ENCODE measurements at places on chromosomes 12 and 14.

- DNase-seq: no peak
These were observed 230.3 kb downstream of the DAD1 start for GRCh38 chr14:22358726-22359125.

- no peak for DNase-seq
These were observed 40.3 kb upstream of the NTF3 start for GRCh38 chr12:5391653-5392052.

DNA sequence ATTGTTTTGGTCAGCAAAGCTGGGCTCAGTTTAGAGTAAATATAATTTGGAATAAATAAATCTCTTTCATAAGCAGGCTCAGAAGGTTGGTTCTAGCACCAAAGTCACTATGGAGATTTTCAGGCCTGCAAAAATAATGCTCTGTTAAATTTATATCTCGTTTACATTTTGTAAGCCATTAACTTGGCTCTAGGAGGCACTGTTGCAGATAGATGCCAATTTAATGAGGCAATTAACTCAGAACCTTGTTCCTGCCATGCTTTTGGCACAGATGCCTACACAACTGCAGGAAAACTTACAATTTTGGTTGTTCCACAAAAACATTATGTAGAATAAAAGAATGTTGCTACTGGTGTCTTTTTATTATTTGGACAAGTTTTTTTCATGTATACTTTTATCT lies 428.1 kb downstream of the FLRT2 start:
- no peak for DNase-seq

GRCh38 chr12:13124656-13125505 lies 21.4 kb upstream of the GSG1 start:
- no peak for DNase-seq

DNA sequence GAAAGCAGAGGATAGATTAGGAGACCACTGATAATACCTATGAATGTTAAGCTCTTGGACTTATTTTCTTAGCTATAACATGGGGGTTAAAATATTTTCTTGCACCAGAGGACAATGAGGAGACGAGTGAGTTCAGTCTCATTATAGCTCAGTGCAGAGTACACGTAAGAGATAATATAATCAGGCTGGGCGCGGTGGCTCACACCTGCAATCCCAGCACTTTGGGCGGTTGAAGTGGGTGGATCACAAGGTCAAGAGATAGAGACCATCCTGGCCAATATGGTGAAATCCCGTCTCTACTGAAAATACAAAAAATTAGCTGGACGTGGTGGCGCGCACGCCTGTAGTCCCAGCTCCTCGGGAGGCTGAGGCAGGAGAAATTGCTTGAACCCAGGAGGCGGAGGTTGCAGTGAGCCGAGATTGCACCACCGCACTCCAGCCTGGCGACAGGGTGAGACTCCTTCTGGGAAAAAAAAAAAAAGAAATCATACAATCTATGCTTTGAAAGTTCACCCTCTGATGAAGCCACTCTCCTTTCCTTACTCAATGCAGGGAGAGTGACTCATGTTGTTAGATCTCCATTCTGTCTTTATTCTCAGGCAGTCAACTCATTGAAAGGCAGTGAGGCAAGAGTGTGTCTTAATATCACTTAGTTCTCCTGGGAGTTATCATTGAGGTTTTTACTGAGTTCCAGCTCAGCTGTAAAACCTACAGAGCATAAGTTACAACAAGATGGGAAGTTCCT lies 134.2 kb downstream of the SYNE2 start:
- DNase-seq: no peak

DNA sequence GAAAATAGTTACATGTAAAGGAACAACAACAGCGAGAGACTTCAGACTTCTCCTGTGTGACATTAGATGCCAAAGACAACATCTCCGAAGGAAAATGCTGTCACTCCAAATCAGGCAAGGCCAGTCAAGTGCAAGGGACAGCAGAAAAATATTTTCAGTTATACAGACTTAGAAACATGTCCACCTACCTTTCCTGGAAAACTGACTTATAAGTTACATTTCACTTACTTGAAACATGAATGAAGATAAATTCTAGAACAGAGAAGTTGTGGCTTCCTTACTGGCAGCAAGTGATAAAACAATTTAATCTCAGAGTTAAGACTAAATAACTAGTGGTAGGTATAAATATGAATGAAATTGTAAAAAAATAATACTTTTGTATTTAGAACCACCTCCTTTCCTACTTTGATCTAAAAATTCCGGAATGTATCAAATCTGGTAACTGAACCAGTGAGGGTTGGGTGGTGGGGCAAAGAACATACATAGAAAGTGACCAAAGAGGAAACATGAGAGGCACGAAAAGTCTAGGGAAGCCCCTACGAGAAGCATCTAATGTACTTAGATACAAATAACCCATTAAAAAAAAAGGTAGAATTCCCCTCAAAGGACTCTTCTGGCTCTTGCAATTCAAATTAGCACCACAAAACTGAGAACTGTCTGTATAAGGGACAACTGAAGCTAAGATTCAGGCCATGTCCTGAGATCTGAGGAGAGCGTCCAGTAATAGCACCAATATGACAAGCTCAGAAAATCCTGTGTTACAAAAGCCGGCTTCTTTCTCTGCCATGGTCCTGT lies 21.2 kb downstream of the MTHFD1 start:
- DNase-seq: no peak

DNA sequence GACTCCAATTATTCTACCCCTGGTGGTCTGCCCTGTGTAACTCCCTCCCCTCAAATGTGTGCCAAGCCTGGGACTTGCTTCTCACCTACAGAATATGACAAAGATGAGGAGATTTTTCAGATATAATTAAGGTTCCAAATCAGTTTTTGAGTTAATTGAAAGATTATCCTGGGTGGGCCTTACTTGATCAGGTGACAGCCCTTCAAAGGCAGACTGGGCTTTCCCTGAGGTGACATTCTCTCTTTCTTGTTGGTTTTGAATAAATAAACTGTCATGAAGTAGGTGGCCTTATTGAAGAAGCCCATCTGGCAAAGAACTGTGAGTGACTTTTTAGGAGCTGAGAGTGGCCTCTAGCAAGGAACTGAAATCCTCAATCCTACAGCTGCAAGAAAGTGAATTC lies 106.0 kb downstream of the BRMS1L start:
- no peak for DNase-seq

- peak; percentile 84 for DNase-seq
These were observed 89.7 kb upstream of the PARP11 start for GRCh38 chr12:3962631-3963483.

GRCh38 chr14:81169711-81170103 lies 51.1 kb downstream of the GTF2A1 start:
- DNase-seq: peak; percentile 2

GRCh38 chr12:22951206-22951605 lies 326.2 kb downstream of the ETNK1 start:
- DNase-seq: no peak

DNA sequence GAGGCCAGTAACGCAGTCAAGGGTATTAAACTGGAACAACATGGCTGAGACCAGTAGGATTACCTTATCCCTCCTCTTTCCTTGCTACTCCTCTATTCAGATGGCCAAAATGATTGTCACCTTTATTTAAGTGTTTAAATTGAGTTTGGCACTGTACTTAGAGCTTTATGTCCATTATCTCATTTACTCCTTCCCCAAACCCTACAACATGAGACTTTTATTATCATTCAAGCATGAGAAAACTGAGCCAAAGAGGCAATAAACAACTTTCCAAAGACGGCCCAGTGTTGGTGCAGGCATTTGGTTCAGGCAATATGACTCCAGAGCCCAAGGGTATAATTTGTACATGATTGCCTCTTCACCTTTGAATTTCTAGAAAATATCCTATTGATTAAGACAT lies 370.9 kb upstream of the KITLG start:
- DNase-seq: no peak

DNA sequence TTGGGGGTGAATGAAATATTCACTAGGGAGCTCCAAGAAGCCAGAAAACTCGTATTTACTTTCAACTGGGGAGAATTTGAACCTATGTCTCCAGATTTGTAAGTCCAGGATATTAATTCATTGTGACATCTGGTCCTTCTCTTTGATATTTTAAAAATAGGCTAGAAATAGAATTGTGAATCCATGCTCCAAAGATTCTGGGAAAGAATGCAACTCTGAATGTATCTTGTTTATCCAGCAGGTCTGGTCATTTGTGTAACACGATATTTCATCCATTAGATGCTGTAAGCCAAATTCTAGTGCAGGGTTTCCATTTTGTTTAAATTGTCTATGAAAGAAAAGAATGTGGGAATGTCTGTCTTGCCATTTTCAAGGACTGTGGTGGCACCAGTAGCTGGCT lies 334.7 kb downstream of the BMP4 start:
- no peak for DNase-seq

DNA sequence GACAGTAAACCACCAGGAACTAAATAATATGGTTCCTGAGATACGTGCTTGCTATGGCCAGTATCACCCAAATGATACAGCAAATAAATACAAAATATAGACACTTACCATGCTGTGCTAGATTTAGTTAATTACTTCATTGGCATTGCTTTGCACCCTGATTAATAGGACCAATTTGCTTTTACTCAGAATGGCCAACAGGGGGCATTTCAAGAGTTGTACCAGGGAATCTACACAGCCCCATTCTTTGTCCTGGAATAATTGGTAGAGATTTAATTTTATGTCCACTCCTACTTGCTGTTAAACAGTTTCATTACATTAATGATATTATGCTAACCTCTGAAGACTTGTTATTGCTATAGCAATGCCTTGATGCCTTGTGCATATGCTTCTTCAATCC lies 280.8 kb downstream of the RERGL start:
- no peak for DNase-seq

- DNase-seq: no peak
These were observed 60.0 kb upstream of the ELK3 start for GRCh38 chr12:96134200-96134599.

- no peak for DNase-seq
These were observed 4.2 kb downstream of the ACTN1 start for GRCh38 chr14:68974759-68975347.

GRCh38 chr14:31568161-31568560 lies 7.0 kb downstream of the NUBPL start:
- no peak for DNase-seq

- DNase-seq: no peak
These were observed 160.6 kb downstream of the ADGRD1 start for GRCh38 chr12:131114271-131114670.

DNA sequence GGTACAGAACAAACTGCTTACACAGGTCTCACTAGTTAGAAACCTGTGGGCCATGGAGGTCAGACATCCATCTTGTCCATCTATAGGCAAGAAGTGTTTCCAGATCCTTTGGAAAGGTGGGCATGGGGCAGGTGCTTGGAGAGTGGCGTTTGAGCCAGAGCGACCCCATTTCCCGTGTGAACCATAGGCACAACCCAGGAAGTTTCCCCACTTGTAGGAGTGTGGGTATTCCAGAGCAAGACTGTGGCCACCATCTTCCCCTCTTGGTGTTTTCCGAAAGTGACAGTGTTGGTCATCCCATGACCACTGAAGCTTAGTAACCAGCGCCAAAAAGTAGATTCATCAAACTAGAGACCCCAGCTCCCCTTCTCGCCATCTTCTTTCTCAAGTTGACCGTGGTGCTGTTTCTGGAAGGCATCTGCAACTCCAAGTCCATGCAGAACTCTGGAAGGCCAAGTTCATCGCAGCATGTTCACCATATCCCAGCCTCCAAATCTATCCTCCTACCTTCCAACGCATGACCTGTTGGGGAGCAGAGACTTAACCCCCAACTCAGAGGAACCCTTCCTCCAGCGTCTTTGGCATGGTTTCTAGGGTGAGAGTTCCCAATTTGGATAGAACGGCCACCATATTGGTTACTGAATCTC lies 19.7 kb downstream of the PHETA1 start:
- DNase-seq: no peak

- no peak for DNase-seq
These were observed 87.8 kb upstream of the PSMC1 start for GRCh38 chr14:90168425-90169105.

DNA sequence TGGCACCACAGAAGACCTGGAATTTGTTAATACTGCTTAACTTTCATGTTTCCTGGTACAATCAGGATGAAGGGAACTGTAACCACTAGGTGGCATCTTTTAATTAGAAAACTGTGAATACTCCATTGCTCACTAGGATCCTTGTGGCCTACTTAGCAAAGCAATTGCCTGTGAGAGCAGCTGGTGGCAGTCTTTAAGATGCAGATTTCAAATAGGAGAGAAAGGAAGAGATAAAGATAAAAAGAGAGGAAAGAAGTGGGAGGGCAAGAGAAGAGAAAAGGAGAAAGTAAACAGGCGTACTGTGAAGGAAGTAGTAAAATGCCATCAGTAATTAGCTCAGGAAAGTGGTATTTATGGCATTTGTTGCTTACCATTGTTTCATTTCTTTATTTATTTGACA lies 114.5 kb downstream of the RAD51B start:
- DNase-seq: peak; percentile 65

DNA sequence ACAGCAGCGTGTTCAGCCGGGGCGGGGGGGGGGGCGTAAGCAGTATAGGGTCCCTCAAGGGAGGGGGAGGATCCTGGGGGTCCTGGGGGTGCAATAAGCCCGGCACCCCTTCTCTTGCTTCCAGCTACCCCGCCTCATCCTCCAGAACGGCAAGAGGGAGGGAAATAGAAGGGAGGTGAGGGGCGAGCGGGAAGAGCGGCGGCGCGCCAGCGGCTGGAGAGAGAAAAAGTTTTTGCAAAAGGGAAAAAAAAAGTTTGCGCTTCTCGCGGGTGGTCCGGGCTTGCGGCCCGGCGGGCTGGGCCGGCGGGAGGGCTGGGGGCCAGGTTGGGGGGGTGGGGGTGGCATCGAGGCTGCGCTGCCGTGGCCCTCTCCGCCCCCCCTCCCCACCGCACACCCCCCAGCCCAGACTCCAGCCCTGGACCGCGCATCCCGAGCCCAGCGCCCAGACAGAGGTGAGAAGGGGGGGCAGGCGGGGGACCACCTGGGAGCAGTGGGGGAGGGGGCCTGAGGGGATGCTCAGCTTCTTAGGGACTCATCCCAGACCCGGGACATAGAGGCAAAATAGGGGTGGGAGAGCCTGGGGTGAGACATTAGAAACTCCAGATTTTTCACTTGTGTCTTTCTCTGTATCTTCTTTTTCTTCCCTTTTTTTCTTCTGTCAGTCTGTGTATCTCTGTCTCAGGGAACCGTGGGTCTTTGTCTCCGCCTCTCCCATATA lies at the start of gene GLI1:
GLI1 (plus strand) TSS at position 36 of the 718 bp plus-strand sequence. CDS start 3,907 bp downstream, outside the sequence.
- no peak for DNase-seq

DNA sequence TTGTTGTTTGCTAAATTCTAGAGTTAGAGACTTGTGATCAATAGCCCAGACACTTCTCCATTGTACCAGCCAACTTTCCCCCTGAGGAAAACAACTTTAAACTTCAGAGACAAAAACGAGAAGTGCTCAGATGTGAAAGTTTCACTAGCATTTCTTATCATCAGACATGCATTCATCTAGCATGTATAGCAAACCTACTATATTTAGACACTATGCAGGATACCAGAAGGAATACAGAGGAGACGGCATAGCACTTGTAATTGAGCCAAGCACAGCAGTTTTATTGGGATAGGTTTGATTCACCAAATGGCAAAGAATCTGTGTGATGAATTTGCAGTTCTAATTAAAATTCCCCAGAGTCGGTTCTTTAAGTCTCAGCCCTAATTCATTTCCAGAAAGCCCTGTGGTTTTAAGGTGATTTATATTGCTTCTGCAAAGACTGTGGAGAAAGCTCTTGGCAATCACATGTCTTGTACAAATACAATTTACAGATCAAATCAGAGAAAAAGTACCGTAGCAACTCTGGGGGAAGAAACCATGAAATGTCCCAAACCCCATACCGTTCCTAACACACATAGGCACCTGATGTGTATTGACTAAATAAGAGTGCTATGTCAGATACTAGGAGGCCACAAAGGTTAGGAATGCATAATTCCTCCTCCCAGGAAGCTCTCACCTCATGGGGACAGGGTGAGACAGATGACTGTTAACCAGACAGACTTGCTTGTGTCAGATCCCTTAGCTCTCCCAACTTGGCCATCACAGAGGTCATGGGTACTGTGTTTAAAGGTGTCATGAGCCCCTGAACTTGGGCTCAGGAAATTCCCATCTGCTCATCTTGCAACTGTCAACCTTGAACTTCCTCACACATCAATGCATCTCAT lies 69.6 kb upstream of the KRAS start:
- no peak for DNase-seq
